ENCODE measurements at places on chromosomes 7 and 10.

DNA sequence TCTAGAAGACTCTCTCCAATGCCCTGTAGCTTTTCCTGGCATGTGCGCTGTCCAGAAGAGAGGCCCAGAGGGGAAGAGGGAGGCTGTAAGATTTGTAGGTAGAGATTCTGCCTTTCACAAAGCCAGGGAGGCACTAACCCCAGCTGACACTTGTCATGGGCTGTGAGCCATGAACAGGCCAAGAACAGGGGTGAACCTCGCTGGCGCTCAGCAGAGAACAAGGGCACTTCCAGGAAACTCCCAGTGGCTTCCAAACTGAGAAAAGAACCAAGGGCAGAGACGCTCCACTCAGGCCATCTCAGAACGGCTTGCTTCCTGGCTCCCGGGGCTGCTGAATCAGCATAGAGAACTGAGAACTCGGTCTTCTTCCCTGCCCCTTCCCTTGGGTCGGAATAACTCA, 257.8 kb upstream of the ZNF32 start:
- no peak overlapping the region for H3K27ac ChIP-seq
- H3K4me1 ChIP-seq = no peaks in the 10 kb centered on the region
- DNase-seq = no peak
- H3K36me3 ChIP-seq = no peaks in the 10 kb centered on the region

DNA sequence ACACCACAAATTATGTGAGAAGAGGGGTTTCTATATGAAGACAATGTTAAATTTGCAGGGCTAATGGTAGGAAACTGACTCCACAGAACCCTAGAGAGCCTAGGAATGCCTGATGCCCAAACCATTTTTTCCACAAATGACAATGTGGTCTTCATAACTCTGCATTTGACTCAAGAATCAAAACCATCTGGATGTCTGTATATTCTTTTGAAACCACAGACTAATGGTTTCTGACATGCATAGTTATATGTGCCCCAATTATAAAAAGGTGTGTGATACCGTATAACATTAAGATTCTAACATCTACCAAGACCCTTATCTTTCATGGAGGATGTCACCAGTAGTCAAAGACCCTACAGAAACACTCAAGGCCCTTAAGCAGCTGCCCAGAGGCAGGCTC, 20.3 kb downstream of the SEC61G start:
- H3K4me1 ChIP-seq = no peaks in the 10 kb centered on the region
- no peak overlapping the region for H3K4me3 ChIP-seq
- no peak overlapping the region for H3K27ac ChIP-seq
- no peaks in the 10 kb centered on the region for H3K36me3 ChIP-seq
- no peak for DNase-seq
- no peaks in the 10 kb centered on the region for H3K27me3 ChIP-seq

DNA sequence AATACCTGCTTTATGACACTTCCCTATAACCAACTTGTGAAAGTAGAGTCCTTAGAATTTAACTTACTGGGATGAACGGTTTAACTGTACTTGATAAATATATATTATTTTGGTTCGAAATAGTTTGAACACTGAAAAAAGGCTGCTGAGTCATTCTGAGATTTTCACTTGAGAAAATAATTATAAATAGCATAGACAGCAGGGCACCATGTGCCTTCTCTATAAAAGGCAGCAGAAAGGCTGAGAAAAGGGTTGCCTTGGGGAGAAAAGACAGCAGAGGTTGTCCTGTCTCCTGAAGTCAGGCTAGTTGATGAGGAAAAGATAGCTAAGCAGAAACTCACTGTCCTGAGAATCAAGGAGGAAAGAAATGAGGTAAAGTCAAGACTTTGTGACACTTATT, 92.4 kb downstream of the CTTNBP2 start:
- no peak overlapping the region for H3K27ac ChIP-seq
- no peaks in the 10 kb centered on the region for H3K27me3 ChIP-seq
- H3K36me3 ChIP-seq = no peaks in the 10 kb centered on the region
- H3K4me3 ChIP-seq = no peak overlapping the region
- no peaks in the 10 kb centered on the region for H3K4me1 ChIP-seq

DNA sequence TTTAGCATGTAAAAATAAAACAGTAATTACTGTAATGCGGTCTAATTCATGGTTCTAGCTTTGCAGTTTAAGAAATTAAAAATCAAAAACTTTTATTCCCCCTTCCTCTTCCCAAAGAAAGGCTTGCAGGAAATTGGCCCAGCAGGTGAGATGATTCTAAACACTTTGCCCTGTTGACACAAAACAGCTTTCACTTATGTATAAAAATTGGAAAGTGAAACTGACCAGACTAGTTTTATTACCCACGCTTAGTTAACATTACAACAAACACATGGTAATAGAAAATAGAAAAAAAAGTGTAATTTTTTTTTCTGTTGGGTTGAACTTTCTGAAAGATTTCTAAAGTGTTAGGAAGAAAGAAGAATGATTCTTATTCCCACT, 1.2 kb upstream of the CCDC6 start:
- H3K4me1 ChIP-seq = peaks cover 42% of the 10 kb centered on the region
- no peaks in the 10 kb centered on the region for H3K27me3 ChIP-seq
- no peaks in the 10 kb centered on the region for H3K36me3 ChIP-seq
- peak; percentile 32 for DNase-seq
- peak overlapping the region; percentile 83 for H3K4me3 ChIP-seq

DNA sequence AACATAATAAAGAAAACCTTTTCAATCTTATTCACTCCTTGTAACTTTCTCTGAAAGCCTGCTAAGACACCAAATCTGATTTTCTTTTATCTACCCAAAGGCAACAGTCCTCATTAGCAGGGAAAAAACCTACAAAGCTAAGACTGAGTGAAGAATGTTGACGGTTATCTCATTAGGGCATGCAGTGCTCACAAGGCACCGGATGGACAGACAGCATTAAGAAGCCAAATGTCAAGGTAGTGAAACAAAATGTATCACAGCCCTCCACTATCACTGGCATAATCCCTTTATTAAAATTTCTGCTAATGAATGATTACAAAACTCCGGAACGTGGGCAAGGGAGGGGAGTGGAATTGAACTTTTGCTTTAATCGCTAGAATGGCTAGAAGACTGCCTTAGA, 442.8 kb downstream of the NEBL start:
- H3K36me3 ChIP-seq = no peaks in the 10 kb centered on the region
- H3K27ac ChIP-seq = no peak overlapping the region
- H3K4me3 ChIP-seq = no peak overlapping the region

DNA sequence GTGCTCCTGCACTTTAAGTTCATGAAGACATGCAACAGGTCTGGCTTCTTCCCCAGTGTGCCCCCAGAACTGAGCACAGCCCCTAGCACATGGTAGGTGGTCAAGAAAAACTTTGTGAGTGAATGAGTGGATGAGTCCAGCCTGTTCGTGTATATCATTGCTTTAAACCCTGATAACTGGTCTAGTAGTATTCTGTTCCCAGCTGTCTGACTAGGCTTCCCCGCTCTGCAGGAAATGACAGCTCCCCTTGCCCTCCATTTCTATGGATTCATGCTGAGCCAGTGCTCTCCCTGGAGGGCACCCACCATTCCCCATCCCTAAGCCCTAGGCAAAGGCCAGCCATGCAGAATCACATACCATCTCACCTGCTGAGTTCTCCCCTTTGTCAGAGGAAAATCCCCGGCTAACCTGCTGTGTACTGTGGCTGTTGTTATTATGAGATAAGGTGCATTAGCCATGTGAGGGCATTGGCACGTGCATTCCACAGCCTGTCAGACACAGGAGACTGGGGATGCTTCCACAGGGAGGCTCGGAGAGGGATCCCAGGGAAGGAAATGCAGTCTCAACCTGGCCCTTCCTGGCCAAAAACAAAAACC, 698.9 kb downstream of the GRID1 start:
- no peak overlapping the region for H3K4me3 ChIP-seq
- no peaks in the 10 kb centered on the region for H3K36me3 ChIP-seq
- no peak overlapping the region for H3K27ac ChIP-seq

GRCh38 chr7:28958235-28958979, at the start of gene TRIL:
TSS of gene TRIL (minus strand) at chr7:28958330. CDS start at chr7:28958046, 284 bp downstream.
- peaks cover 29% of the 10 kb centered on the region for H3K4me1 ChIP-seq
- H3K4me3 ChIP-seq = no peak within 1 kb of the TSS
- H3K36me3 ChIP-seq = no peaks in the 10 kb centered on the region

Data from B cell (primary cell).